Activated T-helper 1 cell treated with anti-CD3 and anti-CD28 coated beads, Interleukin-12 subunit alpha, Interleukin-12 subunit beta, Interleukin-2, Interleukin-4 antibody, amounts not matched to agents 30 ng/mL and 10 ng/mL and 1 ng/mL, durations not matched to agents 14 hours and 24 hours and 36 hours (primary cell): ENCODE measurements at places on chromosomes 7 and 10. TPM values are rescaled to one million over a fixed set of nuclear protein-coding genes. Genes with fewer than 3 reads are reported as not detected.

The GPNMB gene
- total RNA-seq, result 0.83 and 1.2 TPM in 2 replicates

The ANLN gene
- total RNA-seq, result 23.8 and 31.0 TPM in 2 replicates

The SEMA3E gene
- not detected in 2 replicates for total RNA-seq

The OR13A1 gene
- not detected in 2 replicates for total RNA-seq
